SHP77 treated with DMSO at 0.1 percent for 48 hours (cell line): ENCODE measurements at places on chromosomes 2 and 18.

DNA sequence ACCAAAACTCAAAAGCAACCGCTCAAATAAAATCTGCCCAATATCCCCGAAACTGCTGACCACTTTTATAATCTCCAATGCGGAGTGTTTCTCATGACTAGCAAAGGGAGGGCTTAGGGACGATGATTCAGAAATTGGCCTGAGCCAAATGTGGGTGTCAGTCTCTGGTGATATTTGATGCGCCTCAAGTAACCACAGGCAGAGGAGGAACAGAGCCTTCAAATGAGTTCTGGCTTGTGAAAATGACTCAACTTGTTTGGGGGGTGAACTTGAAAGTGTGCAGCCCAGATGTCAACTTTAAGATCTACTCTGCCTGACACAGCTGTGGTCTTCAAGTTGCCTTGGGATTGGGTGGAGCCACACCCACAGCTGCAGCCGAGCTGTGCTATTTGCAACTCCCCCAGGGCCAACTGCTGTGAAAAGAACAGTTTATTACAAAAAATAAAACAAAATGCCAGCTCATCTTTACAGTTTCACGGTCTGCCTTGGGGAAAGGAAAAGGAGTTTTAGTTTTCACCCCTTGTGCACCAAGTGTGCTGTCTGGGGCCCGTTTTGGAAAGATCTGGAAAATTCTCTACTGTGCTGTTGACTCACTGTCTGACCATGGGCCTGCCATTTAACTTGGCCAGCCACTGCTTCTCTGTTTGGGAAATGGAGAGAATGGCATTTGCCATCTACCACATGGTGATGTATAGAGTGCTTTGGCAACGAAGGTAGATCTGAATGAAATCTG, 222.1 kb downstream of the MTX2 start:
- DNase-seq = no peak

DNA sequence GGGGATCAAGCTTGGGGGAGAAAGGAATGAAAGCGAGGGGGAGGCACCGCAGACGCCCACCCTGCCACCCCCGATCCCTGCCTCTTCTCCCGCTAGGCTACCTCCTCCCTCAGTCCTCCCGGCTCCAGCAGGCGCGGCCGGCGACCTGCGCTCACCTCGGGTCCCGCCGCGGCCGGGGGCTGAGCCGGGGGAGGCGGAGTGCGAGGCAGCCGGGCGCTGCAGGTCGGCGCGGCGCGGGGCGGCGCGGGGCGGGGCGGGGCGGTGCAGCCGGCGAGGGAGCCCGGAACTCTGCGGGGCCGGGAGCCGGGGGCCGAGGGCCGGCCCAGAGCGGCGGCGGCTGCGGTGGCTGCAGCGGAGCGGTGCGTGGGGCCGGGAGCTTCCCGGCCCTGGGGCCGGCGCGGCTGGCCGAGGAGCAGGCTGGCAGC, 477 bp downstream of the ACVR1 start:
- DNase-seq = no peak

DNA sequence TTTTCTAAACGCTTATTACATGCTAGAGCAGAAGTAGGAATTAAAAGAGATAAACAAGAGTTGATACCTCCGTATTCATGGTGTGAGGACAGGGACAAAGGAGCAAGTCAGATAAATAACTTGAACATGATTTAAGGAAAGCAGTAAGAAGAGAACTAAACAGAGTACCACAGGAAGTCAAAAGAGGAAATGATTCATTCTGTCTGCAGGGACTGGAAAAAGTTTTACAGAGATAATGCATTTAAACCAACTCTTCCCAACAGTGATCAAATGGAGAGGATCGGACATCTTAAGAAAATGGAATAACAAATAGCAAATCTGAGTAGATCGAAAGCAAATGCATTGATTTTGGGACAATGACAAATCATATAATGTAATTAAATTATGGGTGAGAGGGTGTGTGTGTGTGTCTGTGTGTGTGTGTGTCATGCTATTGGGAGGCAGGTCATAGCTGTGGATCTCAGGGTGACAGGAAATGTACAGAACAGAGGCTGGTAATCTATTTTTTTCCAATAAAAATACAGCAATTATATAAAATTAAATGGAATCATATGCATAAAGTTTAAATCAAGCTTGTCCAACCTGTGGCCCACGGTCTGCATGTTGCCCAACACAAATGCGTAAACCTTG, 113.4 kb downstream of the MC4R start:
- no peak for DNase-seq

- no peak for DNase-seq
These were observed 677.1 kb upstream of the DDX18 start for GRCh38 chr2:117137371-117137770.

GRCh38 chr2:124805060-124805459, 780.0 kb downstream of the CNTNAP5 start:
- no peak for DNase-seq

DNA sequence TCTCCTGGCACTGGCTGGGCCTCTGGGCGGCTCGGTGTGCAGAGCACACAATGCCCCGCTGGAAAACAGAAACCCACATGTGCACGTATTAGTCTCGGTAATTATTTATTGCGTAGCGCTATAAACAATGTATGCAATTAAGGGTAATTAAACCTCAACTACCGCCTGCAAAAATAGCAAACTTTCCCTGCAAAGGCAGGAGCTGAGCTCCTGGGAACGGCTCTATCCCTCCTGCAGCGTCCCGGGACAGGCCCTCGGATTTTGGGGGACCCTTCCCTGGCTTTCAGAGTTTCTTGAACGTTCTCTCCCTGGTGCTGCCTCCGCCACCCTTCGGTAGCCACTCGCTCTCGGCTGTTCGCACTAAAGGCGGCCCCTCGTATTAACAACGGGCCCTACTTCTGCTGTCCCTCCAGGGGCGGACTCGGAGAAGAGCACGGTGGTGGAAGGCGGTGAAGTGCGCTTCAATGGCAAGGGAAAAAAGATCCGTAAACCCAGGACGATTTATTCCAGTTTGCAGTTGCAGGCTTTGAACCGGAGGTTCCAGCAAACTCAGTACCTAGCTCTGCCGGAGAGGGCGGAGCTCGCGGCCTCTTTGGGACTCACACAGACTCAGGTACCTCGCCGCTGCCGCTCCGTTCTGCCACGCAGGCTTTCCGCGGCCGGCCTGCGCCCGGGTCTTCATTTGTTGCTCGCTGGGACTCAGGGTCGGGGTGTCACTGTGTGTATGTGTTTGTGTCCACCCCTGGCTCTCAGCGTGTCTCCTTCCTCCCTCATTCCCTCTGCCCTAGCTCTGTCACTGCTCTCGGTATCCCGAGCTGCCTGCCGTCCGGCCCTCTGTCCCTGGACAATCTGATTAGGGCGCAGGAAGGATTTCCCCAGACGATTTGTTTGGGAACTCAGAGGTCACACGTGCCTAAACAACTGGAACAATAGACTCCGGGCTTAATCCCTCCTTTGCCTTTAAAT, 1.2 kb downstream of the DLX1 start:
- DNase-seq = no peak

GRCh38 chr2:164146441-164146840, 410.6 kb upstream of the FIGN start:
- DNase-seq = no peak

- no peak for DNase-seq
These were observed 119.0 kb upstream of the ITGA6 start for GRCh38 chr2:172308253-172308935.

DNA sequence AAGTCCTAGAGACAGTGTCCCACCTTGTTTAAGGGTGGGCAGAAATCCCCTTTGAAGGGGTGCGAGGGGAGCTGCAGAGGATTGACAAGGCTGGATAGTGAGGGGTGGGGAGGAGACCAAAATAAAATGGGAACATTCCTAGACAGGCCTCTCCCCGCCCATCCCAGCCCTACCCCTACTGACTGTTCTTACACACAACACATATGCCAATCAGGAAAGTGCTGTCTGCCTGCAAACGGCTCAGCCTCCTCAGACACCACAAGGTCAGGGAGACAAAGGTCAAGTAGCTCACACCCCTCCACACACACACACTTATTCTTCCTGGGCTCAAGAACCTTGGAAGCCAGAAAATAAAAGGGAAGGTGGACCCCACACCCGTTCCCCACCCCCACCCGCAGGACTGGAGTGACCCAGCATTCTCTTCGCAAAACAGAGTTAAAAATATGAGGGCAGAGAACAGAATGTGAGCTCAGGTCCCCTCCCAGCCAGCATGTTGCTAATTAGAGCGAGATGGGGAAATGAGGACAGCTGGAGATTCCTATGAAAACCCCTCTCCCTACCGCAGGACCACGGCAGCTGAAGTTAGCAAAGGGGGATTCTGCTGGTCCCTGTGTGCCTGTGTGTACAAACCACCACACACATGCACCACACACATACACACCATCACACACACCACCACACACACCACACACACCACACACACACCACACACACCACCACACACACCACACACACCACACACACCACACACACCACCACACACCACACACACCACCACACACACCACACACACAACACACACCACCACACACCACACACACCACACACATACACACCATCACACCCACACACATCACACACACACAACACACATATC, 197.8 kb downstream of the TNS1 start:
- no peak for DNase-seq

DNA sequence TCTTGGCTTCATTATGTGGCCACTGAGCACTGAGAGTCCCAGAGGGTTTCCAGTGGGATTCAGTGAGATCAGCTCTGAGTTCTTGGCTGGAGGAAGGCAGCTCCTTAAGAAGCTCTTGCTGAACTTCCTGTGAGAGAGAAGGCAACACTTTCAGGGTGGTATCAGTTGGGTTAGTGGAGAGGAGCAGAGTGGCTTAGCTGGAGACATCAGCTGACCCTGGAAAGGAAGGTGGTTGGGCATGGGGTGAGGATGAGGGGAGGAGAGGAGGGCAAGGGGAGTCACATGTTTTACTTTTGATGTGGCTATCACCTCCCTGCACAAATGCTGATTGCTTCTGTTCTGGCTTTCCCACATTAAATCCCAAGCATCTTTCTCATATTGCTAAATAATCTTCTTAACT, 95.1 kb downstream of the ACOXL start:
- DNase-seq = no peak

GRCh38 chr2:160408959-160409291, 84.7 kb downstream of the RBMS1 start:
- no peak for DNase-seq

DNA sequence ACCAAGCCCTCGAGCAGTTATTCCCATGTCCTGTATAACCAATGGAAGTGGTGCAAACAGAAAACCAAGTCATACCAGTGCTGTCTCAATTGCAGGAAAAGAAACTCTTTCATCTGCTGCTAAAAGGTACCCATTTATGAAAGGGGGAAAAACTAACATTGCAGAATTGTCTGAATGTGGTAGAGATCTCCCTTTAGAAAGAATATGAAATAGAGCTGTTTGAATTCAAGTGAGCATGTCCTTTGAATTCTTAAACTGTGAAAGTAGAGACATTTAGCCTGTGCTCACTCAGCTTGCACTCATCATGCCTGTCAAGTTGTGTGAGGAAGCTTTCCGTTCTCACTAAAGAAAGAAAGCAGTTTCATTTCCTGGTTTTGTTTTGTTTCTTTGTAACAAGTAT, 87.4 kb downstream of the EML4 start:
- no peak for DNase-seq

GRCh38 chr2:218186876-218187275, 20.1 kb upstream of the CXCR1 start:
- DNase-seq = no peak

DNA sequence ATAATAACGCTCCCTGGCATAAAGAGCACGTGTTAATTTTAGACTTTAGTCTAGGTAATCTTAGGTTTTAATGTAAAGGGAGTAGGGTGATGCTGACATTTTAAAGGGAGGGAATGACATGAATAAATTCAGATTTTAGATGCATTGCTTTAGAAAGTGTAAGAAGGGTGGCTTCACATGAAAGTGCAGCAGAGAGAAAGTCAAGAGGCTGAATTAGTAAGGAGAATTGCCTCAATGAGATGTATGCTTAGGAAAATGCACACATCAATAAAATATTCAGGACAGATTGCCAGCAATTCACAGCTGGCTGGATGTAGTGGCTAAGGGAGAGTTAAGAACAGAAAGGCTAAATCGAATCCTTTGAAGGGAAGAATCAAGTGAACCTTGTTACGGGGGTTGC, 165.5 kb upstream of the CDH19 start:
- DNase-seq = no peak

- no peak for DNase-seq
These were observed 216.9 kb downstream of the SH3RF3 start for GRCh38 chr2:109345653-109346480.

DNA sequence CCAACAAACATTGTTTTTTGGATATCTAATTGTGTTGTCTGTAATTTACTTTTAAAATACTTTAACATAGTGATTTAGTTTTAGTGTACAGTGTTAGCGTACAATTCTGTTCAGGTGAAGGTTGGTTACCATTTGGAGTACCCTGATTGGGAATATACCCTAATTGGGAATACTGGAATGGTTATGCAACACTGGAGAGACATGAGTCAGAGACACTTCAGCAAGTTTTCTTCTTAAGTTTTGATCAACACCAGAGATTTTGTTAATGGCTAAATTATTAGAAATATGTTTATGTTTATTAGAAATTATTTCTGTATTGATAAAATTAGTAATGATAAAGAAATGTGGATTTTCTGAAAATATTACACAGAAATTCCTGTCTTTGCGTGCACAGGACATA, 100.3 kb upstream of the NABP1 start:
- no peak for DNase-seq

GRCh38 chr2:23681356-23682140, 245.4 kb downstream of the ATAD2B start:
- no peak for DNase-seq

GRCh38 chr2:236565879-236566402, 3.7 kb upstream of the ACKR3 start:
- DNase-seq = no peak

DNA sequence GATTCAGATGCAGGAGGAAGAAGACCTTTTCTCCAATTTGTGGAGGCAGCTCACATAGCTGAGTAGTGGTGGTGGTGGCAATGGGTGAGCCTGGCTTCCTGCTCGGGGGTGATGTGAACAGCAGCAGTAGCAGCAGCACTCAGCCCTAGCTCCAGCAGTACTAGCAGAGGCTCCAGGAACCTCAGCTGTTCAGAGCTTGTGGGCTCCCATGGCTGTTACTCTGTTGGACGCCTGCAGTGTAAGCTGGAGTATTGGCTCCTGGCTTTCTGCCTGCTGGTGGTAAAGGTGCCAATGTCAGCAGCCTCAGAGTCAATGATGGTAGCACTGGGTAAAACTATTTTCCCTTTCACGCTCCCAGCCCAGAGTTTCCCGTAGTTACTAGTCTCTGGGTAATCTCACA, 3.1 kb upstream of the SEH1L start:
- DNase-seq = no peak

GRCh38 chr2:198309673-198310280, 505.4 kb downstream of the PLCL1 start:
- peak; percentile 61 for DNase-seq

- no peak for DNase-seq
These were observed 56.6 kb upstream of the SLC1A4 start for GRCh38 chr2:64932371-64933216.

- DNase-seq = no peak
These were observed 771.1 kb upstream of the ZEB2 start for GRCh38 chr2:145290986-145291385.

GRCh38 chr18:36152781-36153180, 23.1 kb downstream of the ELP2 start:
- DNase-seq = no peak
